Suprapubic skin (tissue), 4 donors: ENCODE measurements at places on chromosomes 12 and 14. TPM values are rescaled to one million over a fixed set of nuclear protein-coding genes. Genes with fewer than 3 reads are reported as not detected.
A peak's percentile ranks its signal among the peaks of the same experiment; 100 is the strongest.

- DNase-seq = no peak
These were observed 70.1 kb downstream of the ZNF641 start for GRCh38 chr12:48280572-48280971.

DNA sequence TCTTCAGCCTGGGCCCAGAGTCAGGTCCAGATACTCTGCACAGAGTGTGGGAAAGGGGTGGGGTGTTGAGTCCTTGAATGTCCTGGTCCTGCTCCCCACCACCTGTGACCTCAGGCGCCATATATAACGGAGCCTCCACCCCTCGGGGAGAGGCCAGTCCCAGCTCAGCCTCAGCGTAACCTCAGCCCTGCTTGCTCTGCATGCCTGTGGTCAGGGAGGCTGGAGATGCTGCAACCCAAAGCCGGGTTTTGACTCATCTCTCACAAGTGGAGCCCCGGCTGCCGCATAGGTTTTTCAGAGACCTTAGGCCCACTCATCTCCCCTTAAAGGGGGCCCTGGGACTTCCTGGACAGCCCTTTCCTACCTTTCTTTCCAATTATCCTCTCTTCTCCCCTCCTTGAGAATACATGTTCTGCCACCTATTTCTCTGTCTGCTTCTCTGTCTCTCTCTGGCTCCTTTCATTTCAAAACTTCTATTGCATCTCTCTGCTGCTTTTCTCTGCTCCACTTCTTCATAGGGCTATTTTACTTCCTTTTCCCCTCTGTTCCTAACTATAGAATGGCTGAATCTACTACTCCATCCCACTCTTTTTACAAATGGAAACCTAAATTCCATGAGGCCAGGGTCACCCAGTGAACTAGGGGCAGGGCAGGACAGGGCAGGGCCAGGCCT is 1.2 kb downstream of the ITGB7 start:
- peak; percentile 79 for DNase-seq

- DNase-seq = no peak
These were observed 63.4 kb upstream of the PLEKHG3 start for GRCh38 chr14:64640839-64641238.

- DNase-seq = no peak
These were observed 24.0 kb downstream of the TCTN1 start for GRCh38 chr12:110637869-110638441.

DNA sequence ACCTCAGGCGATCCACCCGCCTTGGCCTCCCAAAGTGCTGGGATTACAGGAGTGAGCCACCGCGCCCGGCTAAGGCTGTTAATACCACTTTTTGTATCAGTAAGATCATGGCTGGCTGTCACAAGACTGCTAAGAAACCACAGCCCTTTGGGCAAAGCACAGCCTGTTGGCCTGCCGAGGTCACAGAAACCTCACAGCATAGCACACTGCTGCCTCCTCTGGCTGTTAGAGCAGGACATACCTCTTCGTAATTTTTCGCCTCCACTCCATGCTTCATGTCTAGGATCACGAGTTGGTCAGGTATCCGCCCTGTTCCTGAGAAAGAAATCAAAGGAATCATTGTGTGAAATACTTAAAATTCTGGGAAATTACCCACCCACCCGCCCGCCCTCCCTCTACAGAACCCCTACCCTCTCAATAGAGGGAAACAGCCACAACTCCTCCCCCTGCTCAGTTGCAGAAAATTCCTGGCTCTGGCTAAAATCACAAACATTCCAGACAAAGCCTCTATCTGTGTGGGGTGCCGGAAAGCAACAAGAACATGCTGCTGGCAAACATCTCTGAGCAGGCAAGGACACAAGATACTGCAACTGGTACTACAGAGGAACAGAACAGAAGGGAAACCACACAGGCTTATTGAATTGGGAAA is 20.7 kb upstream of the NEK9 start:
- peak; percentile 90 for DNase-seq

- DNase-seq = no peak
These were observed 196.0 kb downstream of the BCAT1 start for GRCh38 chr12:24752763-24753462.

GRCh38 chr12:121738340-121738858 is 25.8 kb downstream of the TMEM120B start:
- DNase-seq = no peak

DNA sequence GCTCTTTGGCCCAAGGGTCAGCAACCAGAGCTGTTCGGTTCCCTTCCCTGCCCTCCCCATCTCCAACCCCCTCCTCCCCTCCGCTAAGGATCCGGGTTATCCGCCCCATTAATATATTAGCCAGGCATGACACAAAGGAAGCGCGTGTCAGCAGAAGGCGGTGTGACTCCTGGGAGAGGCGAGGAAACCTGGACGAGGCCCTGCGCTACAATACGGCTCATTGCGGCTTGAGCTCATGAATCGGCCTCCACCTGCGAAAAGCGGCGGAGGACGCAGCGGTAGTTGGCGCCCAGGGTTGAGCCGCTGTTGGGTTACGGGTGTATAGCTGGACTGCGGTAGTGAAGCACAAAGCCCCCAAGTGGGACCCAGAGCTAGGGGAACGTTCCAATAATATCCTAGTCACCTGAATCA is 9.9 kb downstream of the FOXA1 start:
- no peak for DNase-seq

The SLC38A1 gene
- total RNA-seq = 101 TPM

The CDK2 gene
- total RNA-seq = 32.1 TPM

GRCh38 chr12:536751-537245 is 77.1 kb downstream of the B4GALNT3 start:
- DNase-seq = no peak

GRCh38 chr14:104889375-104889757 is 24.3 kb downstream of the CEP170B start:
- DNase-seq = no peak

DNA sequence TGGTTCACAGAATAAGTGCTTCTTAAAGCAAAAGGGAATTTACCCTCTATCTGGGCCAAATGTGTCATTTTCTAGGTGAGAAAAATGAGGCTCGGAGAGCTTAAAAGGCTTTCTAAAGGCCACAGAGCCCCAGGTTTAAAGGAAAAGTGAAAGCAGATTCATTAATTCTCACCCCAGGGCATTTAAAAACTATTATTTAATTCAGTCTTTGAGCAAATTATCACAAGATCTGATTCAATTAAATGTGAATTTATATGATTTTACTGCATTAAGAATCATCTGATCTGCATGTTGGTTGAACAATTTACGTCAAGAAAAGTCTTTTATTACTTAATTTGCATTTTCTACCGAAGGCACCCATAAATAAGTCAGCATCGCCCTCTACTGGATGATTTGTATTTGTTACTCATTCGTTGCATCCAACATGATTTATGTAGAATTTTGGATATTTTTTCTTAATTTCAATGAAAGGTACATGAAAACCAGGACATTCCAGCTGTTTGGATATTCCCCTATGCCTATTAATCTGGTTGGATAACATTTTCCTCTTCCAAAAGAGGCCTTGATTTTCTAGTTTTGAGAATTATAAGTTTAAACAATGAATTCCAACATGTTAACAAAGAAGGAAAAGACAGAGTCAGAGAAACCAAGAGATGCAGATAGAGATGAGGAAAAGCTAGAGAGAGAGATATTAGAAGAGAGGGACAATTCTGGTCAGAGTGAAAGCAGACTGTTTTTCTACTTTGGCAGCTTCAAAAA is 19.1 kb upstream of the DHRS7 start:
- no peak for DNase-seq

- DNase-seq = no peak
These were observed 5.2 kb downstream of the CMAS start for GRCh38 chr12:22051114-22051698.

The TMTC1 gene
- total RNA-seq = 15.7 TPM

The CELA1 gene
- not detected for total RNA-seq

DNA sequence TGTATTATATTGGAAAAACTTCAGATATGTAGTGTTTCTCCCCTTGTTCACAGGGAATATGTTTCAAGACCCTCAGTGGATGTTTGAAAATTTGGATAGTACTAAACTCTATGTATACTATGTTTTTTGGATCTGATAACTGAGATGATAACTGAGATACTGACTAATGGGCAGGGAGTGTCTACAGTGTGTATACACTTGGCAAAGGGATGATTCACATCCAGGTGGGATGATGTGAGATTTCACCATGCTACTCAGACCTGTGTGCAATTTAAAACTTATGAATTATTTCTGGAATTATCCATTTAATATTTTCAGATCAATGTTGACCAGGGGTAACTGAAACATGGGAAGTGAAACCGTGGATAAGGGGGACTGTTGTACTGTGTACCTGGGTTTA is 13.8 kb downstream of the RAD51B start:
- no peak for DNase-seq

The ANKLE2 gene
- total RNA-seq = 222 TPM

The AGAP2 gene
- 0.45 TPM for total RNA-seq

The FGF6 gene
- total RNA-seq = not detected

GRCh38 chr12:91328451-91328850 is 145.8 kb upstream of the DCN start:
- DNase-seq = no peak

- DNase-seq = no peak
These were observed 72.5 kb downstream of the HMGA2 start for GRCh38 chr12:65896743-65897142.

DNA sequence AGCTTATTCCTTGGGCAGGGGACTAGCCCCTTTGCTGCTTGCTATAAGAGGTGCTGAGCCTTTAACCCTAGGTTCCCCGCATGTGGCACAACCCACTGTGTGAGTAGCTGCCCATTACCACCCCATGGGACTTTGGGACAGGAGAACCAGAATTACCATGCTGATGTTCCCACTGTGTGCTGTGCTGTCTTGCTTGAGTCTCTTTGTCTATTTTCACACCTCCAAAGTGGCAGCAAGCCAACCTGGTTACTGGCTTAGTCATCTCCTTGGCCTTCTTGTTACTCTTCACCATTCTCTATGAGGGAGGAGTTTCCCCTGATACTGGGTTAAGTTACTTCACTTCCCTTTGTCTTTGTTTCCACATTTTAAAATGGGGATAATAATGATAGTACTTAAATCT is 73.4 kb upstream of the ETV6 start:
- DNase-seq = no peak

- no peak for DNase-seq
These were observed 88.1 kb upstream of the CCDC175 start for GRCh38 chr14:59664741-59665140.

DNA sequence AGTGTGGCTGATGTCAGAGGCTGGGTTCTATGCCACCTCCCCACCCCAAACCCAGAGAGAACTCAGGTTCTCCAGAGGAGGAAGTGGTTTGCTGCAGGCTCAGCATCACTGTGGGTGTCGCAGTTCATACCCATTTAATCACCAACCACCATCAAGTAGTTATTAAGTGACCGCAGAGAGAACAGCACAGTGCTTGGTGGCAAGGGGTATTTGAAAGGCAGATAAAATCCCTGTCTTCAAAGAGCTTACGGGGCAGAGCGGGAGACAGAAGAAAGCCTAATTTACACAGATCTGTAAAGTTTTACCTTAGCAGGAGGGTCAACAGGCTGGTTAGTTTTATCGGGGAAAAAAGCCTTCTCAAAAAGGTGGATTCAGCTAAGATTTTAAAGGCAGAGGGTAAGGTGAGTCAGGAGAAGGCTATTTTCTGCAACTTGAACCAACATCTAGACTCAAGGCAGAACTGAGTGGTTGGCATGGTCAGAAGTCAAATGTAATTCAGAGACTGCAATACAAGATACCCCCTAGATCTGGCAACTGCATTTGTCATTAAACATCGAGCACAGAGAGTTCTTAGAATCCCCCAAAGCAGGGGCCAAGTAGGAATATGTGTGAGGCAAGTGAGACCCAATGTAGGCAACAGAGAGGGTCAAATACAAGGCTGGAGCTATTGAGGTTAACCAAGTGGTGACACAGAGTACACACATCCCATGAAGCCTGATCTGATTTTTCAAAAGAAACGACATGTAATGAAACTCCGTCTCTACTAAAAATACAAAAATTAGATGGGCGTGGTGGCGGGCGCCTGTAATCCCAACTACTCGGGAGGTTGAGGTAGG is 13.2 kb downstream of the PXN start:
- DNase-seq = no peak

The TRPV4 gene
- total RNA-seq = 5.3 TPM

The FAM161B gene
- total RNA-seq = 2.1 TPM
